Activated gamma-delta T cell (primary cell): ENCODE measurements at places on chromosomes 7 and 10.
A peak's percentile ranks its signal among the peaks of the same experiment; 100 is the strongest.

DNA sequence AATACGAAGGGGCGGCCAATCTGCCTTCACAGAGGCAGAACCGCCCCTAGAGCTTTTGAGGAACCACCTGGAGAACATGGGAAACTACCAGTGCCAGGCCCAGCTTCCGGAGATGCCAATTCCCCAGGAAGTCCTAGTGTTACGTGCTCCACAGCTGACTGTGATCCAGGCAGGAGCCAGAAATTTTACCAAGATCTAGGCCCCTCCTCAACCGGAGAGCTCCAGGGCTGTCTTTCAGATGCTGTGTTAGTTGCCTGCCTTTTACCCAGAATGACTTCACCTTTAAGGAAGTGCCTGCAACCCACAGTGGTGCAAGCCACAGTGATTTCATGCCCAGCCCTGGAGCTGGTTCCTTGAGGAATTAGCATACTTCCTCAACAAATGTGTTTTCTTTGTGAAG is 62.9 kb downstream of the ELMO1 start:
- DNase-seq = no peak

DNA sequence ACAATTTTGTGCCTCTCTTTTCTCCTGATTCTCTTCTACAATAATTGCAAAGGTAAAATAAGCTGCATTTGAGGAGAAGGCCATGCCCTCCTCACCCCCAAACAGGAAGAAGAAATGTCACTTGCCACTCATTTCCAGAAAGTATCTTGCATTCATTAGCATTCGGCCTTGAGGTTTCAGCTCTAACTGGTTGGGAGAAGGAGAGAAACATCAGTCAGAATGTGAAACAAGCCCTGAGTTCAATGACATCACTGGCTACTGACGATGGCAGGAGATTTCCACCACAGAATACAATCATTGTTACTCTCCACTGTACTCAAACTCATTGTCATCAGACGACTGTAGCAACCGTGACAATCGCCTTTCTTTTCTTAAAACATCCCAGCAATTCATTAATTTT is 72.8 kb downstream of the PRKCQ start:
- no peak for DNase-seq

- DNase-seq = no peak
These were observed 40.3 kb downstream of the CCDC71L start for GRCh38 chr7:106620676-106621075.

DNA sequence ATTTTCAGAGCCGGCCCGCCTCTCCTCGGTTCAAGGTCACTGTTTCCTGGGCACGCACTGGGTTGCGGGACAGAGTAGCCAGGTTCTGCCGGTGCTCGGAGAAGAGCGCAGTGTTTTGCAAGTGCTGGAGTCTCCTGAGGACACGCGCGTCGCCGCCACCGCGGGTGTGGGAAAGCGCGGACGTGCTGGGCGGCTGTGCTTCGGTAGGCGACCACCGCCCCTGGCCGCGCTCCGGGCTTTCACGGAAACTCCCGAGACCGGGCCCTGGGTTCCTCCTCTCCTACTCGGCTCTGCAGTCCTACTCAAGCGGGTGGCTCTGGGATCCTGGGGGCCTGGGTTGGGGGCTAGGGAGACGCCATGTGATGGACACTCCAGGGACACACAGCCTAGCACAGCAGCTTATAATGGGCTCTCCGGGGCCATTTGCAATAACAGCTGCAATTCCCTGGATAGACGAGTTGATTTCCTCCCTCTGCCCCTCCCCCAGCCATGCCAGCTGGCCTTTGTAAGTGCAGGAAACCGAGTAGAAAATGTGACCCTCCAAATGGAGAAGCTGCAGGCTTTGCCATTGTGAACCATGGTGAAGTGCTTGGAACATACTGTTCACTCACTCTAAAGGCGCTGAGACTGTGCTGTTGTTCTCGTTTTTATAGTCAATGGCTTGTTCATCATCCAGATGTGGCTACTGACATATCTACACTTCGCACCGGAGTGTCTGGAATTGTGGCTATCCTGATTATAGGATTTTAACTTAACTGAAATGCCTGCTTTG is 2.1 kb downstream of the FRAT1 start:
- peak; percentile 13 for DNase-seq

DNA sequence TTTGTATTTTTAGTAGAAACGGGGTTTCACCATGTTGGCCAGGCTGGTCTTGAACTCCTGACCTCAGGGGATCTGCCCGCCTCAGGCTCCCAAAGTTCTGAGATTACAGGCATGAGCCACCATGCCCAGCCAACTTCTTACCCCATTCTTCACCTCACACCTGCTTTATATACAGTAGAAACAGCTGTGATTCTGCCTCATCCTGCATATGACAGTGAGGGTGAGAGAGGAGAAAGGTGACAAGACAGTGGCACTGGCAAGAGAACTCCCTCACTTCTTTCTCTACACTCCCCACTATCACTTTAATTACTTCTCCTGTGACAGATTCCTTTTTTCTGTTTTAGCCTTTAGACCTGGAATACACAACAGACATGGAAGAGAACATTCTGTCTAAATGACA is 61.8 kb upstream of the CAPZA2 start:
- DNase-seq = no peak

- no peak for DNase-seq
These were observed 164.2 kb downstream of the DGKI start for GRCh38 chr7:137682596-137682995.

- no peak for DNase-seq
These were observed 60.9 kb downstream of the CSGALNACT2 start for GRCh38 chr10:43199088-43199683.

DNA sequence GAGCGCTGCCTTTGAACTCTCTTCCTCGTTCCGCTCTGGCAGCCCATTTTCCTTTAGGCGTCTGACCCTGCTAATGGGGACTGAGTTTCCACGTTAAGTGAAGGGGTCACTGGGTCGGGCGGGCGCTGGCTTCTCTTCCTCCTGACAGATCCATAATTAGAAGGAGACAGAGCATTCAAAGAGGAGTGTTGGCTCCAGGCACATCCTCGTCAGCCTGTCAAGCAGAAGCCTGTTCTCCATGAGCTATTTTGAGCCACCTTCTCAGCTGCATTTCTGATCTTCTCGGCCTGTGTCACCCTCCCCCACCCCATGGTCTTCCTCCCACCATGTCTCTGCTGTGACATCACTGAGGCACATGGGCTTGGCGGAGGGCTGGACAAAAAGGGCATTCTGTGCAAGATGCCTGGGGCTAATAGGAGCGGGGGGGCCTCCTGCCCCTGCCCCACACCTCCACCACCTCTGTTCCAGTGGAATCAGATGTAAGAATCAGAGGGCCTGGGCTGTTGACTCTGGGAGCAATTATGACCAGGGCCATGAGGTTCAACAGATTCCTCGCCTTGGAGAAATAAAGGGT is 248.1 kb downstream of the PLXNA4 start:
- DNase-seq = no peak

- no peak for DNase-seq
These were observed 151.3 kb downstream of the RAPGEF5 start for GRCh38 chr7:22205631-22206030.

GRCh38 chr10:7146189-7146588 is 264.6 kb downstream of the SFMBT2 start:
- DNase-seq = no peak

DNA sequence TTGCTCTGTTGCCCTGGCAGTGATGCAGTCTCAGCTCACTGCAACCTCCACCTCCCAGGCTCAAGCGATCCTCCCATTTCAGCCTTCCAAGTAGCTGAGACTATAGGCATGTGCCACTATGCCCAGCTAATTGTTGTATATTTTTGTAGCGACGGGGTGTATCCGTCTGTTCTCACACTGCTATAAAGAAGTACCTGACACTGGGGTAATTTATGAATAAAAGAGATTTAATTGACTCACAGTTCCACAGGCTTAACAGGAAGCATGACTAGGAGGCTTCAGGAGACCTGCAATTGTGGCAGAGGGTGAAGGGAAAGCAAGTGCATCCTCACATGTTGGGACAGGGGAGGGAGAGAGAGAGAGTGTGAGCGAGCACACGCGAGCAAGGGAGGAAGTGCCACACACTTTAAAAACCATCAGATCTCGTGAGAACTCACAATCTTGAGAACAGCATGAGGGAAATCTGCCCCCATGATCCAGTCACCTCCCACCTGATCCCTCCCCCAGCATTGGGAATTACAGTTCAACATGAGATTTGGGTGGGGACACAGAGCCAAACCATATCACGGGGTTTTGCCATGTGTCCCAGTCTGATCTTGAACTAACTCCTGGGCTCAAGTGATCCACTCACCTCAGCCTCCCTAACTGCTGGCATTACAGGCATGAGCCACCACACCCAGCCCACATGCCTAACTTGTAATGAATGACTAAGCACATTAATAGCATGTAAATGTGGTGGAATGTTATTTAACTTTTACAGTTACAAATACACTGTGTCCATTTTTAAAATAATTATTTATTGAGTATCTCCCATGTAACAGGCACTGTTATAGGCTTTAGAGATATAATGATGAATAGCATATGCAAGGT is 65.5 kb downstream of the RALA start:
- DNase-seq = no peak

- DNase-seq = no peak
These were observed 36.5 kb downstream of the COL1A2 start for GRCh38 chr7:94431176-94431575.

DNA sequence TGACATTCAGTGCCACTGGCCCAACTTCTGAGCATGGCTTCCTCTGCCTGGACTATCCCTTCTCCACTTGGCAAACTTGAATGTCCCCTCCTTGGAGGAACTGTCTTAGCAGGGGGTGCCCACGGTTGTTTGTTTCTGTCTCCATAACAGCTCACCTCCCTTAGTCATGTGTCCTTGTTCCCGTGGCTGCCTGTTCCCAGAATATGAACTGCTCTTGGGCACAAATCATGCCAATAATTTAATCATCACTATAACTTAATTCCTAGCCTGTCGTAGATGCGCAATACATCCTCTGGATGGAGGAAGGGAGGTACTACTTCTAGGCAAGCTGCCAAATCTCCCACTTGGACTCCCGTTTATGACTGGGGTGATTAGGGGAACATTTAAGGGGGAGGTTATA is 173.1 kb downstream of the MYOF start:
- no peak for DNase-seq

DNA sequence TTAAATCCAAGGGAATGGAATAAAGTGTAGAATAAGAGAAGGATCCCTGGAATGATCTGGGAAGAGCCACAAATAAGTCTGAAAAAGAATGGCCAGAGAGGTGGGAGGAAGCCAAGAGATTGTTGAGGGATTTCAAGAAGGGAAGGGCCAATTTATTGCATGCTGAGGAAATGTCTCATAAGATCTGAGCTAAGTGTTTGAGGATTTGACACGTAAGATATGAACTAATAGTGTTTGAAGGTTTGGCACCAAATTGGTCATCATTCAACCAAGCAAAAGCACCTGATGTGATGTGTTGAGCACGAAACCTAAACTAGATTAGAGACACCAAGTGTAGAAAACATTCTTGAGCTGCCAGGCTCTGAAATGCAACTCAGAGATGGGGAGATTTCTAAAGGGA is 97.9 kb downstream of the TSPAN12 start:
- no peak for DNase-seq

- no peak for DNase-seq
These were observed 149.9 kb upstream of the GPR26 start for GRCh38 chr10:123516291-123516690.

- DNase-seq = no peak
These were observed 90.3 kb downstream of the SRPK2 start for GRCh38 chr7:105298439-105298894.

DNA sequence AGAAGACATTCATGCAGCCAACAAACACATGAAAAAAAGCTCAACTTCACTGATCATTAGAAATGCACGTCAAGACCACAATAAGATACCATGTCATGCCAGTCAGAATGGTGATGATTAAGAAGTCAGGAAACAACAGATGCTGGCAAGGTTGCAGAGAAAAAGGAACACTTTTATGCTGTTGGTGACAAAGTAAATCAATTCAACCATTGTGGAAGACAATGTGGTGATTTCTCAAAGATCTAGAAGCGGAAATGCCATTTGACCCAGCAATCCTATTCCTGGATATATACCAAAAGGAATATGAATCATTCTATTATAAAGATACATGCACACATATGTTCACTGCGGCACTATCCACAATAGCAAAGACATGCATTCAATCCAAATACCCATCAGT is 77.6 kb downstream of the C10orf90 start:
- DNase-seq = no peak
